ENCODE measurements at places on chromosomes 5 and 9.

DNA sequence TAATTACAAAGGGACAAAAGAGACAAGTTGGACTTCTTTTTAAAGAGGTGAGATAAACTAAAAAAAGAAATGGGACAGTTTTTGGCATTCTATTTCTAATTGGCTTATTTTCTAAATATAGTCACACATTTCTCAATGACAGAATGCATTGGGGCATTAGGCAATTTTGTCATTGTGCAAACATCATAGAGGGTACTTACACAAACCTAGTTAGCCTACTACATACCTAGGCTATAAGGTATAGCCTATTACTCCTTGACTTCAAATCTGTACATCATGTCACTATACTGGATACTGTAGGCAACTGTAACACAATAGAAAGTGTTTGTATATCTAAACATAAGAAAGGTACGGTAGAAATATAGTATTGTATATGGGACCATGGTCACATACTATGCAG lies 56.1 kb downstream of the LSM11 start:
- DNase-seq: peak; percentile 14

DNA sequence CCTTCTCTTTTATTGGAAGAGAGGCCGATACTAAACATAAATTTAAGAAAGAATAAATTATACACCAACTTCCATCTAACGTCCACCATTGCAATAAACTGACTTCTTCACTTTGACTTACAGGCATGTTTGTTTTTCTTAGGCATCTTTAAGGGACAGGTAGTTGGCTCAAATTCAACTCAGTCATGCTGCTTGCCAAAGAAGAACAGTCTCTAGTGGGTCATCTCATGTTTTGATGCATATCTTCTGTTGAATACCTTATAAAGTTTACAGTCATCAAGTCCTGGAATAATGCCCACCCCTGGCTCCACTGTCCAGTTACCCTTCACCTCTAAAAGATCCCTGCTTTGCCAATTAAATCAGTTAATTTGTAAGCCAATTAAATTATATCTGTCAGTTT lies 328.2 kb upstream of the GRAMD2B start:
- no peak for DNase-seq

GRCh38 chr9:94182532-94182931 lies 76.6 kb upstream of the ZNF169 start:
- no peak for DNase-seq

DNA sequence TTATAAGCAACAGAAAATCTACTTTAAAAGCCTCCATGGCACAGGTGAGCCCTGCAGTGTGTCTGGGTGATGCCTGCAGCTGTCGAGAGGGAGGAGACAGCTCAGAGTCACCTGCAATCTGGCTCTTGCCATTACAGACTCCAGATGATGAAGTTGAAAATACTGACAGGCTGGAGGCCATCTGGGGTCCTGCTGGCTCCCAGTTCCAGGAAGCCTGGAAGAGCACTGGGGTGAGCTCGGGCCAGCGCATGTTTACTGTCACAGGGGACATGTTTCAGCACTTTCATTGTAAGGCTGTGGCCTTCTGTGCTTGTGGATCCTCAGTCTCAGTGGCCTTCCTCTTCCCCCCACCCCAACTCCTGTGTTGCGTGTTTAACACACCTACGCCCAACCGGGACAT lies 28.4 kb downstream of the CEL start:
- DNase-seq: no peak

- DNase-seq: no peak
These were observed 18.5 kb upstream of the RORB start for GRCh38 chr9:74478606-74479005.

DNA sequence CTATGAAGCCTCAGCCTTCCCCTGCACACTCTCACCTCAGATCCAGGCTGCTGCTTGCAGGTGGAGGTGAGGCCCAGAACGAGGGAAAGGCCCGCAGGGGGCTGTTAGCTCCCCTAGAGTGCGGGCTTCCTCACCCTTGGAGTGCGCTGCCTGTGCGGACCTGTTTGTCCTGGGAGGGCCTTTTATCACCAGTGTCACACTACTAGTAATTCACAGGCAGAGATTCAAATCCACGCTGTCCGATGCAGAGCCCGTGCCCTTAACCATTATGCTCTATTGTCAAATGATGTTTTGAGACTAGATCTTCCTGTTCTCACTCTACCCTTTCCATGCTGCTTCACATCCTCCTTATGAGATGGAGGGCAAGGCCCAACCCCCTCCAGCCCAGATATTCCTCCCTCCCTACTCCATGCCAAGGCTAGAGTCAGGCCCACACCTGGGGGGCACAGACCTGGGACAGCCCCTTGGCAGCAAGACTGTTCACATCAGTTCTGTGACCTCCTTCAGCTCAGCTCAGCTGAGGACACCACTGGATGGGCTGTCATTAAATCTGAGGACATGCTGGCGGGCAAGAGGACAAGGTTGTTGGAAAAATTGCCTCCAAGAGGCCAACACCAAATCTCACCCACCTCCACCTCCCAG lies 112.8 kb upstream of the SPOCK1 start:
- no peak for DNase-seq

- DNase-seq: peak; percentile 32
These were observed 52.5 kb downstream of the FNBP1 start for GRCh38 chr9:129990269-129991010.

GRCh38 chr9:99349870-99350269 lies 127.8 kb downstream of the SEC61B start:
- peak; percentile 27 for DNase-seq

DNA sequence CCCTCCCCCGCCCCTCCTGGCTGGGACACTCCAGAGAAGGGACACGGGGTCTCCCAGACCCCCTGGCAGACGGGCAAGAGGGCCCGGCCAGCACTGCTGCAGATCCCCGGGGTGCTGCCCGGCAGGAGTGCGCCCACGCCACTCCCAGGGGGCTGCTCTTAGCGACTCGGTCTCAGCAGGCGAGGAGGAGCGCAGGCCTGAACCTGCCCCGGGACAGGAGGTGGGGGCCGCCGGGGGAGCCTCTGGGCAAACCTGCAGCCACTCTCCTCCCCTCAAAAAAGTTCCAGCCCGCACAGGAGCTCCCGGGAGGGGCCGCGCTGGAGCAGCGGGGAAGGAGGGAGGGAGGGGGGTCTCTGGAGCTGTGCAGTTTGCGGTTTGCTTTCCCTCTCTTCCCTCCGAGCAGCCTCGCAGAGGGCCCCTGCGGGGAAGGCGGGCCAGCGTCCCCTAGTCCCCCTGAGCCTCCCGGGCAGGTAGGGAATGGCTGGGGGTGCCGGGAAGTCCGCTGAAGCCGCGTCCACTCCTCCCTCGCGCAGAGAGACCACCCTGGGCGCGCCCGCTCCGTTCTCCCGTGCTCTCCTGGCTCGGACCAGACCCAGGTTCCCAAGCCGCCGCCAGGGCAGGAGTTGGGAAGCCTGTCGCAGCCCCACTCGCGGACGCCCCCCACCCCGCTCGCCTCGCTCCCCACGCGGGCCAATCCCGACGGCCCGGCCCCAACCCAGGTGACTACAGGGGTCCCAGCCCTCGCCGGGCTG lies 44.2 kb downstream of the NACC2 start:
- DNase-seq: peak; percentile 53

- peak; percentile 18 for DNase-seq
These were observed 78.2 kb downstream of the GTF3C4 start for GRCh38 chr9:132748450-132748849.

- peak; percentile 83 for DNase-seq
These were observed 19.3 kb downstream of the CDKN2A start for GRCh38 chr9:21974722-21975409.

DNA sequence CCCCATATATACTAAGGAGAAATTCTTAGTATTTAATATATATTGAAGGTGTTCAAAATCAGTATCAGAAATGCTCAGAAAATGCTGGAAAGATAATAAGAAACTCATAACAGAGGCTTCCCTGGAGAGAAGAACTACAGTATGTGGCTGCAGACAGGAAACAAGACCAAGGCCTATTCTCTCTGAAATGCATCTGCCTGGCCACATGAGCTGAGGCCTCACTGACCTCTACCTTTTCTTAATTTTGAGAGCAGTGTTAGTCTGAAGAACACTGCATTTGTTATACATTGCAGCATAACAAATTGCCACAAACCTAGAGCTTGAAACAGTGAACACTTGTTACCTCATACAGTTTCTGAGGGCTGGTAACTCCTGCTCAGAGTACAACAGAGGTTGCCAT lies 133.4 kb upstream of the SPEF2 start:
- no peak for DNase-seq

DNA sequence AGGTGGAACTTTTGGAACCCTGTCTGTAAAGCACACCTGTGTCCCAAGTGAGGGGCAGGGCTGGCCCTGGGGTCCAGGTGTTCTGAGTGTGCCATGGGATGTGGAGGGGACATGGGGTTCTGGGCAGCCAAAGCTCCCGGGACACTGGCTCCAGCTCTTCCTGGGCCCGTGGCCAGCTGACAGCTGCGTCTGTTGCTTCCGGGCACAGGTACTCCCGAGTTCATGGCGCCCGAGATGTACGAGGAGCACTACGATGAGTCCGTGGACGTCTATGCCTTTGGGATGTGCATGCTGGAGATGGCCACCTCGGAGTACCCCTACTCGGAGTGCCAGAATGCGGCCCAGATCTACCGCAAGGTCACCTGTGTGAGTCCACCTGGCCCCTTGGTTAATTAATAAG lies 50.7 kb downstream of the WNK2 start:
- no peak for DNase-seq

GRCh38 chr5:174386846-174387245 lies 337.5 kb upstream of the MSX2 start:
- DNase-seq: peak; percentile 8

DNA sequence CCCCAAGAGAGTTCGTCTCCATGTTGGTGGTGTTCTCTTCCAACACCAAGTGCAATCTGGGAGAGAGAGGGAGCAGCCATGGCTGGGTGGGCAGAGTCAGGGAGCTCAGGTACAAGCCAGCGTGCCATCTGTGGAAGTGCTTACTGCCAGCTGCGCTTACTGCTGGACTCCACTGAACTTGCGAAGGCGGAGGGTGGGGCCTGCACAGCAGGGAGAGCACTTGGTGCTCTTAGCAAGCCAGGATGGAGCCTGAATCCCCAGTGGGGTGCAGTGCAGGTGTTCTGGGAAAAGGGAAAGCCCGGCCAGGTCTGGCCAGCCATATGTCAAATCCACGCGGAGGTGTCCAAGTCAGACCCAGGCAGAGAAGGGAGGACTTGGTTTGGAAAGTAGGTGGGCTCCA lies 142.0 kb downstream of the FANCC start:
- no peak for DNase-seq

- peak; percentile 11 for DNase-seq
These were observed 23.2 kb upstream of the PTGS1 start for GRCh38 chr9:122347348-122348287.

DNA sequence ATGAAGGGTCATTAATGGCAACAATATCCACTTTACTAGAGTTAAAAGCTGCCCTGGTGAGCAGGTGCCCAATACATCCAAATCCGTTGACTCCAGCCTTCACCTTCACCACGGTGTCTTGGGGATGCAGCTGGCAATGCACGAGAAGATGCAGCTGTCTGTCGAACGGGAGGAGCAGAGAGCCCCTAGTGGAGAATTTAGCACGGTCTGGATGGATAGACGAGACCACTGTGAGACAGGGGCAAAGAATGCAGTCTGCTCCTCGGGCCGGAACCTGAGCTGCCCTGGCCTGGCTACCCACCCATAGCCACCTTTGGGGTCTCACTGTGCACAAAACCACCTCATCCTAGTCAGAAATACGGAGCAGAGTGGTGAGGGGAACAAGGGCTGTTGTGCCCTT lies 35.1 kb downstream of the ADRA1B start:
- DNase-seq: no peak

DNA sequence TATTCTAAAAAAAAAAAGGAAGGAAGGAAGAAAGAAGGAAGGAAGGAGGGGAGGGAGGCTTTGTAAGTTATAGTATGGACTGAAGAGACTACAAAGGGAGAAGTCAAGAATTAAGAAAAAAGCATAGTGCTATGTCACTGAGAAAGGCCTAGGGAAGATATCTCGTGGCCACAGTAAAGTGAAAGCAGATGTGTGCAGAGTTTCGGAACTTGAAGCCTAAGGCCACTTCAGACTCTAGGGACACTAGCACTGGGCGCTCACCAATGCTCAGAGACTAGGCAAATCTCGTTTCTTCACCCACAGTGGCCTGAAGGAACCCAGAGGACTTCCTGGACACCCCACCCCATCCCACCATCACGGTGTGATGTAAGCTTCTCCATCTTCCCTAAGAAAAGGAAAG lies 181.4 kb upstream of the TRPM3 start:
- peak; percentile 73 for DNase-seq

GRCh38 chr9:34687276-34688030 lies 3.6 kb downstream of the CCL19 start:
- no peak for DNase-seq

GRCh38 chr9:94920420-94921091 lies 194.1 kb downstream of the AOPEP start:
- DNase-seq: peak; percentile 88

DNA sequence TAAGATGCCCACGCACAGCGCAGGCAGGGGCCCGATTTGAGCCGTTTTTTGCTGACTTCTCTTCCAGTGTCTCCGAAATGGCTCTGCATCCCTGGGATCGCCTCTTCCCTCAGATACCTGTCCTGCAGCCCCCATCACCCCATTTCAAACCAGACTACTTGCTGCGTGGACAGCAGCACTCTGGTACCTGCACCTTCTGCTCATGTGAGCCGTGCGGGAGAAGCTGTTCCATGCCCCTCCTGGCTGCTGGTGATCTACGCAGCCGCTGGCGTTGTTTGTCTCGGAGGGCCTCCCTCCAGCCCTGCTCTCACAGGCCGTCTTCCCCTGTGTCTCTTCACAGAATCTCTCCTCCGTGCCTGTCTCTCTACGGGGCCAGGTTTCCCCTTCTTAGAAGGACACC lies 13.4 kb downstream of the CEP72 start:
- no peak for DNase-seq

- no peak for DNase-seq
These were observed 225.9 kb upstream of the MAP3K1 start for GRCh38 chr5:56589481-56589860.

DNA sequence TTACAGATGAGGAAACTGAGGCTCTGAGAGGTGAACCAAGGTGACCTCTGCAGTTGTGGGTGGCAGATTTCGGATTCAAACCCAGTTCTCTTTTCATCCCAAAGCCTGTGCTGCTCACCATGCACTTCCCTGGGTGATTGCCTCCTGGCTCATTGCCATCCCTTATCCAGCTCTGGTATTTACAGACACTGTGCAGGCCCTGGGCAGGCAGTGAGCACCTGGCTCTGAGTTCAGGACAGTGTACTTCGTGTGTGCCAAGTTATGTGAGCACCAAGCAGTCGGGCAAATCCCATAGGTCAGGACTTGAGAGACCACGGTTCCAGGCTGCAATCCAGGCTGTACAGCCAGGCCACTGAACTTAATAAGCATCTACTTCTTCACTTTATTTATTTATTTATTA lies 1.4 kb downstream of the LRSAM1 start:
- peak; percentile 12 for DNase-seq

- peak; percentile 85 for DNase-seq
These were observed 24.9 kb downstream of the PCDHGC5 start for GRCh38 chr5:141513627-141514329.

- DNase-seq: no peak
These were observed 34.1 kb upstream of the PSD2 start for GRCh38 chr5:139761501-139761900.
